ENCODE measurements at places on chromosomes 7 and 10.

GRCh38 chr10:84424731-84425167 is 96.4 kb downstream of the CCSER2 start:
- DNase-seq = peak; percentile 88

- DNase-seq = no peak
These were observed 78.1 kb downstream of the CXCL12 start for GRCh38 chr10:44306762-44307161.

DNA sequence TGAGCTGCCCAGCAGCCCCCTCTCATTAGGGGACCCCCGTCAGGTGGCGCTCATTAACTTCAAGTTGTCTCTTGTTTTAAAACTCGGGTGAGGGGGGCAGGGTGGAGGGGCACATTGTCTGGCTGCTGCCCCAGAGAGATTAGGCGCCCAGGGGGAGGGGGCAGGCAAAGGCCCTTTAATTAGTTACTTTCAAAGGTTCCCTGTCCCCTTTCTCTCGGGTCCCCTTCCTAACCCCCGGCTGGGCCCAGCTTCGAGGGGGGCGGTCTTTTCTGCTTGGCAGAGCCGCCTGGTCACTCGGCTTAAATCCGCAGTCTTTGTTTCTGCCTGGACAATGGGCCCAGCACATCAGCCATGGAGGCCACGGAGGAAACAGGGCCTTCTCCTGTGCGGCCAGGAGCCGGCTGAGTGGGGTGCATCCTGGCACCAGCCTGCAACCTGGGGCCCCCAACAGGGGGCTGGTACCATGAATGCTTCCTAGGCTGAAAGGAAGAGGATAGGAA is 38.9 kb upstream of the SLF2 start:
- DNase-seq = no peak

DNA sequence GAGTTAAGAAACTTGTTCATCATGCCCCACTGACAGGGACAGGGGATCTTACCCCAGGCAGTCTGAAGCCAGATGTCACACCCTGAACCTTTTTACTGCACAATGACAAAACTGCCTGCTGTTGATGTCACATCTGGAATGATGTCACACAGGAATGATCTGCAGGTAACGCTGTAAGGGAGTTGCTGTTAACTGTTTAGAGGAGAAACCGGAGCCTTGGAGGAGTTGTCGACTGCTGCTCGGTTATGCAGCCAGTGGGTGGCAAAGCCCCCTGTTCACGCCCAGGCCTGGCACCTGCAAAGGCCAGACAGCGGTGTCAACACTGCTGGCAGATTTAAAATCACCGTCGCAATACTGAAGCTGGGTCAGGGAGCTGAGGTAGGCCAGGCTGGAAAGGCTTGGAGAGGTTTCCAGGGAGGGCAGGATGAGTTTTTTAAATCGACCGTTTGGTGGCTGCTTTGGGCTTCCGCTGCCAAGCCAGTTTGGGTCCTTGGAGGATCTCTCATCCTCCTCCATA is 10.0 kb upstream of the SLIT1 start:
- no peak for DNase-seq

GRCh38 chr10:121680879-121681655 is 82.8 kb upstream of the FGFR2 start:
- DNase-seq = no peak

- no peak for DNase-seq
These were observed 42.7 kb upstream of the HYAL4 start for GRCh38 chr7:123802249-123802648.

DNA sequence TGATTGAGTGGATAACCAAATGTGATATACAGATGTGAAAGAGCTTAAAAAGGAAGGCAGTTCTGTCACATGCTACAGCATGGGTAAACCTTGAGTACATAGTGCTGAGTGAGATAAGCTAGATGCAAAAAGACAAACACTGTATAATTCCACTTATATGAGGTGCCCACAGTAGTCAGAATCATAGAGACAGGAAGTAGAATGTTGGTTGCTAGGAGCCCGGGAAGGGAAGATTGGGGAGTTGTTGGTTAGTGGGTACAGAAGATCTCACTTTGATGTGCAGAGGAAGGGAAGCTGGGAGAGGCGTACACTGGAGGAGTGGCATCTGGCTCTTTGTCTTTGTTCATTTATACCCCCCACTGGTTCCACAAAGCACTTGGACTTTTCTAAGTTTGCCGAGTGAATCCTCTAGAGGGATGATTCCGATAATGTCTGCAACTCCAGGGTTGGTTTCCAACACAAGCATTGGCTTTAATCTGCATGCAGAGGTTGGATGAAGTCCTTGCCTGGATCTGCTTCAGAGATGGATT is 39.5 kb downstream of the TSPAN14 start:
- DNase-seq = no peak

DNA sequence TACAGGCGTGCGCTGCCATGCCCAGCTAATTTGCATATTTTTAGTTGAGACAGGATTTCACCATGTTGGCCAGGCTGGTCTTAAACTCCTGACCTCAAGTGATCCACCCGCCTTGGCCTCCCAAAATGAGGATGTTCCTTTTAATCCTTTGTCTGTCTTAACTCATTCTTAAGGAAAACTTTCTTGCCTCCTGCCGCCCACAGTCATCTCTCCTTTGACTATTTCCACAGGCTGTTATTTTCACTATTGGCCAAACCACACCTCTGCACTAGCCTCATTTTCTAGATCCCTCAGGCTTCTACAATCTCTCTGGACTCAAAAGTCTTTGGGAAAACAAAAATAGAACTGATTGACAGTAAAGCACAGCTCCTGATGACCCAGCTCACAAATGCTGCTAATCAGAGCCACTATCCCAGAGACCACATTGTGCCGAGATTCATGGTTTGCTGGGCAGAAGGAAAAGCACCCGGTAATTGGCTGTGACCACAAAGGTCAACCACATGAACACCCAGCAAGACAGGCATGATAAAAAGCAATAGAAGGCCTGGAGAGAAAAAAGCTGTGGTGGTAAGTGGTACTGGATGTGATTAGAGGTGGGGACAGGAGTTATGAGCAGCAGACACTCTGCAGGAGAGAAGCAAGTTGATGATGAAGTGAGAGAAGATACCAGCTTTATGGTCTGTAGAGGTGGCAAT is 44.1 kb upstream of the ZNRF2 start:
- no peak for DNase-seq

DNA sequence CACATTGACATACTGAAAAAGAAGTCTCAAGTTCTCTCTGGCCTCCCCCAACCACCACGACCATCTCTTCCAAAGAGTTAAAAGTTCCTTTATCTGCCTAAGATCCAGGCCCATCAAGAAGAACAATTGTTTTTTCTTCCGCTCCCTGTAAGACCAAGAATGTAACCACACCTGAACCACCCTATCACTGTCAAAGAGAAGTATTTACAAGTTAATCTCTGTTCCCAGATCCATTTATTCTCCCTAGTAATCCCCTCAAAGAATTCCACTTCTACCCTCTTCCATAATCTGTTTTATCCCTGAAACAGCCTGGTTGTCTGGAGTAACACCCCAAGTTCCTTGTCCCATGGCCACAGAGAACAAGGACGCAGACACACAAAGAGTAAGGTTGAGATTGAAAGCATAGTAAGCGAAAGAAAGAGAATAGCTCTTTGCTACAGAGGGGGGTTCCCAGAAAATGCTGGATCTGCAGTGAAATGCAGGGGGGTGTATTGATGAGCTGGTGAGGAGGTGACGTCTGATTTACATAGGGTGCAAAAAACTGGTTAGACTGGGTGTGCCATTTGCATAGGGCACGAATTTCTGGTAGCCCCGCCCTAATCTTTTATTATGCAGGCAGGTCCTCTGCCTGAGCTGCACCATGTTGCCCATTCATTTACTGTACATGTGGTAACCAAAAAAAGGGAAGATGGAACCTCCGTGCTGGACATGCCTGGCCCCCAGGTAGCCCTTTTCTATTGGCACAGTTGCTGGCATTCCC is 122.0 kb downstream of the SKIDA1 start:
- DNase-seq = no peak

- DNase-seq = no peak
These were observed 107.0 kb upstream of the LRRN3 start for GRCh38 chr7:110983822-110984456.

GRCh38 chr10:10831085-10831484 is 186.6 kb upstream of the CELF2 start:
- no peak for DNase-seq

- DNase-seq = no peak
These were observed 9.3 kb downstream of the MKLN1 start for GRCh38 chr7:131336956-131337355.
